ENCODE measurements at places on chromosomes 16 and 17.

- DNase-seq: no peak
Observed at GRCh38 chr16:85759631-85760419, 8.9 kb upstream of the C16orf74 start.

DNA sequence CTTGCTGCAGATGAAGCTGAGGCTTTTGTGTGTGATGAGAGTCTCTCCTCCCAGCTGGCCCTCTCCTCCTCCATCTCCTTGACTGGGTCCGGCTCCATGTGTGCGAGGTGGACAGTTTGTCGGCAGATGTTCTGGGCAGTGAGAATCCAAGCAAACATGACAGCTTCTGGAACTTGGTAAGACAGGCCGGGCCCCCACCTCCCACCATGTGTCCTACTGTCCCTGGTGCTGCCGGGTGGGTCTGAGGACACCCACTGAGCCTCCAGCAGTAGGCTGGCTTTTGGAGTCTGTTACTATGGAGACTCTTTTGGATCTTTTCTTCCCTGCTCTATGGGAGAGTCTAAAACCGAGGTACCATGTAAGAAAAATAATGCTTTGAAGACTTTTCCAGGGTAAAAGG, 12.7 kb downstream of the NUP85 start:
- DNase-seq: no peak

DNA sequence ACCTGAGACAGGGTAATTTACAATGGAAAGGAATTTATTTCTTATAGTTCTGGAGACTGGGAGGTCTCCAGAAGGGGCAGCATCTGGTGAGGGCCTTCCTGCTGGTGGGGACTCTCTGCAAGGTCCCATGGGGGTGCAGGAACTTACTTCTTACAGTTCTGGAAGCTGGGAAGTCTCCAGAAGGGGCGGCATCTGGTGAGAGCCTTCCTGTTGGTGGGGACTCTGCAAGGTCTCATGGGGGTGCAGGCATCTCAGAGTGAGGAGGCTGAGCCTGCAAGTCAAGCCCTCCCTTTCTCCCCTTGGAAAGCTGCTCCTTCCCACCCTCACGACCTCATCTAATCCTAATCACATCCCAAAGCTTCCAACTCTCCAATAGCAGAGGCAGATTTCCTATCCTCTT, 157.4 kb downstream of the FOXL1 start:
- DNase-seq: no peak

DNA sequence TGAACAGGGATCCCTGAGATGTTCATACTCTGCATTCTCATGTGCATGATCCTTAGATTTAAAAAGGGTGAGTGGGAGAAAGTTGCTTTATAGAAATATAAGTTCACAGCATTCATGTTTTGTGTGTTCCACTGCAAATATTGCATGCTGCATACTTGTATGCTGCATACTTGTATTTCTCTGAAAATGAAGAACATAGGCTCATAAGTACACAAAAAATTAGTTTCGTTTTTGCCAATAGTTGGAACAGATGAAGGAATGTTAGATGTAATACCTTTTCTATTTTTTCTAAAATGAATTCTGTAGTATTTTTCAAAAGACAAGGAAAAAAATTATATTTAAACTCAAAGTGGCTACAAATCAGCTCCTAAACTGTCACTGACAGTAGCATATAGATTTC, 79.0 kb downstream of the NFAT5 start:
- no peak for DNase-seq

DNA sequence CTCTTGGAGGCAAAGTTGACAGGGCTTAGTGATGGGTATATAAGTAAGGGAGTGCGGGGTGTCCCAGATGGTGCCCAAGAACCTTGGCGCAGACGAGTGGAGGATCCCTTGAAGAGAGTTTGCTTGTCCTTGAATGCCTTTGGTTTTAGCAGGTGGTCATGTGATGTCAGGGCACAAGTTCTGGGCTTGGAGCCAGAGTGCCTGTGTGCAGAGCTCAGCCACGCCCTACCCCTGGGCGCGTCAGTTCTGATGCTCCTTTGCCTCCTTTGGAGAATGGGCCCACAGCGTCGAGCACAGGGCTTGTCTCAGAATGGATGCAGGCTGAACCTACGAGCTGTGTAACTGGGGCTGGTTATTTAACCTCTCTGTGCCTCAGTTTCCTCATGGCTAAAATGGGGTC, 412.2 kb upstream of the EEF2KMT start:
- no peak for DNase-seq

DNA sequence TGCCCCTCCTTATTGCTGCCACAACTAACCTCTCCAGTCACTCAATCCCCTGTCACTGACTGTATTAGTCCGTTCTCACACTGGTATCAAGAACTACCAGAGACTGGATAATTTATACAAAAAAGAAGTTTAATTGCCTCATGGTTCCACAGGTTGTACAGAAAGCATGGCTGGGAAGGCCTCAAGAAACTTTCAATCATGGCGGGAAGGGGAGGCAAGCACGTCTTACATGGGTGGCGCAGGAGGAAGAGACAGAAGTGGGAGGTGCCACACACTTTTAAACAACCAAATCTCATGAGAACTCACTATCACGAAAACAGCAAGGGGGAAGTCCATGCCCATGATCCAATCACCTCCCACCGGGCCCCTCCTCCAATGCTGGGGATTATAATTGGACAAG, 86.0 kb upstream of the BCAR1 start:
- DNase-seq: no peak

DNA sequence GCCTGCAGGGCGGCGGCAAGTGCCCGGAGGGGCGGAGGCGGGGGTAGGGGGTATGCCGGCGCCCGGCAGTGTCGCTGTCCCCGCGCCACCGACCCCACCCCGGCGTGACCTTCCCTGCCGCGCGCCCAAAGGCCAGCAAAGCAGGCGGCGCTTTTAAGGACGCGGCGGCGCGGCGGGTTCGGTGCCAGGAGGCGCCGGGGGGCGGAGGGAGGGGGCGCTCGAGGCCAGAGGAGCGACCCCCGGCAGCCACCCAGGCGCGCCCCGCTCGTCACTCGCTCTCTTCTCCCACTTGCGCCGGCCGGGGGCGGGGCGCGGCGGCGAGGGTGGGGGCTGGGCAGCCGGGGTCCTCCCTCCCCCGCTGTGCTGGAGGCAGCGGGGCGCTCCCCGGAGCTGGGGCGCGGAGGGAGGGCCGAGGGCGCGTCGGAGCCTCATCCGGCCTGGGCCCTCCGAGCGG, 8.6 kb upstream of the BAHCC1 start:
- peak; percentile 79 for DNase-seq

- DNase-seq: peak; percentile 21
Observed at GRCh38 chr17:47057830-47058229, 78.8 kb upstream of the RPRML start.

DNA sequence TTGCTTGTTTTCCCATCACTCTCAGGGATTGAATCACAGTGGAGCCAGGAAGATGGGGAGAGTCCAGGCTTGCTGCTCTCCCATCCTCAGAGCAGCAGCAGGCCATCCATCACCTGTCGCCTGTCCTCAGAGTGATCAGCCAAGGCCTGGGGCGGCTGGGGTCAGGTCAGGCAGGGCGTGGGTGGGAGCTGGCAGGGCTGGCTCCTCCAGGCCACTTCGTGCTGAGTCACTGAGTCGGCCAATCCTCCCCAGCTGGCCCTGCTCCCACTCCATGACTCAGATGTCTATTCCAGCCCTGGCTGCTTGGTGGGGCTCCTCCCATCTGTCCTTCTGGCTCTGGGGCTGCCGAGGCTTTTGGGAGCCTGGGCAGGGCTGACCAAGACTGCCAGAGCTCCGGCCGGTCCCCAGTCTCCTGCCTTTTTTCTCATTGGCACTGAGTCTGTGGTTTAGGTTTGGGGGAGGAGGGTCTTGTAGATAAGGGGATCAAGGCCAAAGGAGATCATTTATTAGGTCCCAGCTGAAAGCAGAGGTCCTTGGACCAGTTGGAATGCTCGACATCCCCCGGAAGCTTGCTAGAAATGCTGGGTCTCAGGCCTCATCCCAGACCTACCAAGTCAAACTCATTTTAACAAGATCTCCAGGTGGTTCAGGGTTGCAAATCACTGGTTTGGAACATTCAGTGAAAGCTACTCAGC, 72.7 kb downstream of the ABCC1 start:
- DNase-seq: peak; percentile 84

GRCh38 chr16:51153577-51154031, 2.5 kb upstream of the SALL1 start:
- peak; percentile 45 for DNase-seq

- DNase-seq: peak; percentile 36
Observed at GRCh38 chr17:51653878-51654277, 393.5 kb downstream of the UTP18 start.

DNA sequence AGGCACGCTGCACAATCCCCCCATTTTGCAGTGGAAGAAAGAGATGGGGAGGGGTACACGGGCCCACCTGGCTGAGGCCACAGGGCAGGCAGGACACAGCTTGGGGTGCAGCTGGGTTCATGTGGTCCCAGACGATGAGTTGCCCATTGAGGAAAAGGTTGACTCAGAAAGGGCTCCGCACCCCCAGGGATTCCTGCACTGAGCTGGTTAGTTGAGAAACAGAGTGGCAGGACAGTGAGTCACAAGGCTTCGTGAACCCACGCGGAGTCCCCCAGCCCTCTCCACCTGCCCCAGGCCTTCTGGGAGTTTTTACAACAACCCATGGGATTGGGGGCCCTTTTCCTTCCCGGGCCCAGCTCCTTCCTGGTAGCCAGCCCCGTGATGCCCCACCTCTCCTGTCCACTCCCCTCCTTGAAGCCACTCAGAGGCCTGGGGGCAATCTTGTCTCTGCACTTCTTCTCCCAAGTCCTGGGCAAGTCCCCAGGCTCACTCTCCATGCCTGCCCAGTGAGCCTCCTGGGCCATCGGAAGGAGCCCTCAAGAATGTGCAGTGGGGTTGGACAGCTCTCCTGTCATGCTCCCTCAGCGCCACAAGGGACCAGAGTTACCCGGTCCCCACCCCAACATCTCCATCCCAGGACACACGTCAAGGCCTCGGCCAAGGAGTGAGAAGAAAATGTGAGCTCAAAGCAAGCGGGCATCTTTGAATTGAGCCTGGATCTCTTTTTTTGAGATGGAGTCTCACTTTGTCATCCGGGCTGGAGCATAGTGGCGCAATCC, 251.2 kb downstream of the PARN start:
- no peak for DNase-seq

- DNase-seq: no peak
Observed at GRCh38 chr17:10415161-10415560, 6.6 kb downstream of the MYH8 start.

GRCh38 chr16:27228621-27229501, 25.5 kb downstream of the KDM8 start:
- peak; percentile 66 for DNase-seq

GRCh38 chr16:255183-255582, 20.6 kb downstream of the RGS11 start:
- DNase-seq: no peak

DNA sequence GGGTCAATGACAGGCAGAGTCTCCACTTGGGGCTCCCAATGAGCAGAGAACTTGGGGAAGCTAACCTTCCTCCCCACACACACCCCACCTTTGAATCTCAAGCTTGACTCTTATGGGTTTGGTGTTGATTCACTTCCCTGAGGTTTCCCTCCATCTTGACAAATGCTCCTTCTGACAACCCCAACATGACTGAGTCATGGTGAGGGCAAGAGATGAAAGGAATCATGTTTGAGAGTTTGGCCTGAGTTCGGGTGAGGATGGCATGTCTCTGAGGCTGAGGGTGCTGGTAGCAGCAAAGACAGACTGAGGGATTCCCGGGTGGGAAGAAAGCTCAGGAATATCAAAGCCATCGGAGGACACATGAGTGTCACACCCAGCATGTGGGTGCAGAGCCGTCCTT, 18.7 kb downstream of the KRT9 start:
- DNase-seq: no peak

GRCh38 chr16:4016658-4017057, 99.6 kb downstream of the ADCY9 start:
- no peak for DNase-seq

- DNase-seq: no peak
Observed at GRCh38 chr16:79476580-79476979, 124.0 kb downstream of the MAF start.

DNA sequence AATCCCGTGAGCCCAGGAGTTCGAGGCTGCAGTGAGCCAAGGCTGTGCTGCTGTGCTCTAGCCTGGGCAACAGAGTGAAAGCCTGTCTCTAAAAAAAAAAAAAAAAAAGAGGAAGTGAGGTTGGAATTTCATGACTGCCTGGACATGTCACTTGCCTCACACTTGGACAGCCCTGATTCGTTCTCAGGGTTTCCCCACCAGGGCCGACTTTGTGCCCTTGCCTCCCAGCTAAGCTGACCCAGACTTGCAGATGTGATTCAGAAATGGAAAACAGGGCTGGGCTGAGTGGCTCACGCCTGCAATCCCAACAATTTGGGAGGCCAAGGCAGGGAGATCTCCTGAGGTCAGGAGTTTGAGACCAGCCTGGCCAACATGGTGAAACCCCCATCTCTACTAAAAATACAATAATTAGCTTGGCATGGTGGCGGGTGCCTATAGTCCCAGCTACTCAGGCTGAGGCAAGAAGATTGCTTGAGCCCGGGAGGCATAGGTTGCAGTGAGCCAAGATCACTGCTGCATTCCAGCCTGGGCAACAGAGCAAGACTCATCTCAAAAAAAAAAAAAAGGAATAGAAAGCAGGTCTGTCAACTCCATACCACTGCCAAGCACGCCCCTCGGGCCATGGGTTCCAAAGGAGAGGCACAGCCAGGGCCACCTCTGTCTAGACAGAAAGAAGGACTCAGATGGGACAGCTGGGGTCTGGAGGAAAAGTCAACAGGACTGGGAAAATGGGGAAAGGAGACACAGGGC, 46.9 kb downstream of the SOCS1 start:
- DNase-seq: no peak

DNA sequence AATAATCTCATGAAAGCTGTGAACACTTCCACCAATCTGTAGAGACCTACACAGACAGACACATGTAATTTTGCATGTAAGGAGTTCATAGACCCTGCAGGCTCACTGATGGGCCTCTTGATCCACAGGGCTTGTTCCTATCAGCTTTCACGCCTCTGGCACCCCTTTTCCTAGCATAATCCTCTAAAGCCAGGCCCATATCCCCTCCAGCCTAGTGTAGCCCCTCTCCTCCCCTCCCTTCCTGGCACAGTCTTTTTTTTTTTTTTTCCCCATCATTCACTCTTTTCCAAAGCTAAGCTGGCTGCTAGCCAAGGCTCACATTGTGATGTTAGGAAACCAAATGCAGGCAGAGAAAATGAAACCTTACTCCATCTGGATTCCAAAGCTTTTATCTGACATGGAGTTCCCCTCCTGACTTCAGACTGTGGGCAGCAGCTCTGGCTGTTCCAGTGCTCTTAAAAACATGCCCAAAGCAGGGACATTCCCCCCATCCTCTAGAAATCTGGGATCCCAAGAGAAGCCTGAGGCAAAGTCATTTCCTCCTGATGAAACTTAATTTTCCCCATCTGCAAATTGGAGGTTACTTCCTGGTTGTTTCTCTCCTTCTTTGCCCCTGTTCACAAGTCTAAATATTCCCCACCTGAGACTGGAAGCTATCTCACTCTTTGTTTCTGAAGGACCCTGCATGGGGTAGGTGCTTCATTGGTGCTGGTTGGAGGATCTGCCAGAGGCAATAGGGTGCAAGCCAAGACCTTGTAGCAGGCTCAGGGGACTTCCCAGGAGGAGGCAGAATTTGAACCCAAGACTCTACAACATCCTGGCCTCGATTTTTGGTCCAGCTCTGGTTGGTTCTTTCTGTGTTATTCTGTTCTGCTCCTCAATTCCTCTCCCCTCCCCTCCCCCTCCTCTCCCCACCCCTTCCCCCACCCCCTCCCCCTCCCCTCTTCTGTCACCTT, 9.9 kb upstream of the CCL5 start:
- no peak for DNase-seq
